Activated T-cell treated with anti-CD3 and anti-CD28 coated beads, Interleukin-2, amount 50 U/mL, for 1 hour (primary cell): ENCODE measurements at places on chromosomes 5 and 9.

- DNase-seq = no peak
These were observed 584.5 kb upstream of the DMAC1 start for GRCh38 chr9:8384091-8384490.

GRCh38 chr5:79795764-79796398 lies 106.2 kb downstream of the CMYA5 start:
- no peak for DNase-seq

DNA sequence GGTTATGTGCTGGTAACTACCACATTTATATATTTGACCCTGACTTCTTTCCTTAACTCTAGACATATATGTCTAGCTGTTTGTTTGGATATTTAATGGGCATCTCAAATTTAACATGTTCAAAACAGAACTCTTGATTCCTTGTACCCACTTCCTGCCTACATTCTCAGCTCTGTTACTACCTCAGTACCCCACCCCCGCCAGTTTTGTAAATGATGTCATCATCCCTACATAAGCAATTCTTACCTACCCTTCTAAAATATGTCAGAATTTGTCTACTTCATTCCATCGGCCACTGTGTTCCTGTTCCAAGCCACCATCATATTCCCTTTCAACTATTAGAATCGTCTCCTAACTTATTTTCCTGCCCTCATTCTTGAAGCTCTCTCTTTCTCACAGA lies 4.8 kb downstream of the RAD50 start:
- no peak for DNase-seq

DNA sequence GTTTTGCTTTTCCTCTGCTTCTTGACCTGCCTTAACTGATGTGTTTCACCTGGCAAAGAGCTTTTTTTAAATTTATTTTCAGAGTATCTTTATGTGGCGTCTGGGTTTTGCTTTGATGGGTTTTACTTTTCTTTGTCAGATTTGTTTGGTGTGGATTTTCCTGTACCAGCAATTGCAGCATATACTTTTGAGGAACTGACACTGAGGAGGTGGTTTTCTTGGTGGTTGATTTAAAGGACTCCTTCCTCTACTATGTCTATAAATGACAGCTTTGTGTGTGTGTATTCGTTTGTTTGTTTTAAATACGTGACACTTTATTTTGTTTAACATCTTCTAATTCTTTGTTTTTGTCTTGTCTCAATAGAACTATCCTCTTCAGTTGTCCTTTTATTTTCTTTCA lies 1071.9 kb upstream of the ARRDC3 start:
- DNase-seq = no peak

GRCh38 chr5:43854697-43855292 lies 251.8 kb downstream of the NNT start:
- no peak for DNase-seq

DNA sequence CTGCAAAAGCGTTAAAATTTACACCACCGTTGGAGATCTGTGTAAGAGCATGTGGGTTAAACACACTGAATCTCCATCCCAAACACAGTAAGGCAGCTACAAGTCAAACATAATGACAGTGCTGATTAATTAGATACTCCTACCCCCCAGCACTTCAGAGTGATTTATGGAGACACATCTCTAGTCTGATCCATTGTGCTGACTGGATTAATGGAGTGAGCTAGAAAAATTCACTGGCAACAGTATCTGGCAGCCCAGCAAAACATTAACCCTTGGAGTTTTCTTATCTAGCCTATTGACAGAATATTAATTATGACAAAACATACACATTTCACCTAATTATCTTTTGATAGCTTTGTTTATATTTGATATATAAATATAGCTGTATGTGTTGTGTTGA lies 188.6 kb upstream of the ISL1 start:
- no peak for DNase-seq

DNA sequence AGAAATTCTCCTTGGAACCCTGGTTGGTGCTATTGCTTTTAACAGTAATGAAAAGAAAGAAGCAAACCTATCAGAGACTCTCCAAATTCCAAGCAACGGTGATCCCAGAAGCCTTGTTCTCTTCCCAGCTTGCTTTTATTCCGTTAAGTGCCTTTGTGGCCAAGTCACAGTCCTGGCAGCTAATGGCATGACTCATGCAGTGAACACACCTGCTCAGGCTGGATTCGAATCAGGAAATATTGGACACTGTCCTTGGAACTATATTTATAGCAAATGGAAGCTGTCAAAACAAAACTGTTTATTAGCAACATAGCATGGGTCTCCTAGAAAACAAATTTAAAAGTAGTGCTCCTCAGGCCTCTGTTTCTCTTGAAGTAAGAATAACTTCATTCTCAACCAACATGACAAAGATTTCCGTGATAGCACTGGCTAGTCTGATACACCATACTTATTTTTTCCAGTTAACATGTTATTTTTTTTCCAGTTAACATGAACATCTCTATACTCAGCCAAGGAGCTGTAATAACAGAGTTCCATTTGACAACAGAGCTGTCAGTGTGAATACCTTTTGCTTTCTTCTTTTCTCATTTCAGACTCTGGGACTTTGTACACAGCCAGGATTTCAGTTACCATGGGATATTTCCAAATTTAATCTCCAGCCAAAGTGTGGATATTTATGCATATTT lies 502.4 kb downstream of the GADD45G start:
- no peak for DNase-seq

DNA sequence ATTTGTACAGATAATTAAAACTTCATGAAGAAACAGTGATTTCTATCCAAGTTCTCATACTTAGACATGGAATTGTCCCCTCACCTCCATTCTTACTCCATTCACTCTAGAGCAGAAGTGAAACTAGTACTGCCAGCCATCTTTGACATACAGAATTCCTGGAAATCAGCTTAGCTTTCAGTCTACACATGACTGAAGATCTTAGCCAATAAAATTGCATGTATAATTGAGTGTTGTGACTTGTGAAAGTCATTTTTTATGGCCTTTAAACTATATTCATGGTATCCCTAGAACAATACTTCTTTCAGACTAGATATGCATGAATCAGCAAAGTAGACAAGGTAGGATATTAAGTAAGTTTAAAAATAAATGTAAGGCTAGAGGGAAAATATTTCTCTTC lies 705.2 kb upstream of the ZNF608 start:
- DNase-seq = no peak

DNA sequence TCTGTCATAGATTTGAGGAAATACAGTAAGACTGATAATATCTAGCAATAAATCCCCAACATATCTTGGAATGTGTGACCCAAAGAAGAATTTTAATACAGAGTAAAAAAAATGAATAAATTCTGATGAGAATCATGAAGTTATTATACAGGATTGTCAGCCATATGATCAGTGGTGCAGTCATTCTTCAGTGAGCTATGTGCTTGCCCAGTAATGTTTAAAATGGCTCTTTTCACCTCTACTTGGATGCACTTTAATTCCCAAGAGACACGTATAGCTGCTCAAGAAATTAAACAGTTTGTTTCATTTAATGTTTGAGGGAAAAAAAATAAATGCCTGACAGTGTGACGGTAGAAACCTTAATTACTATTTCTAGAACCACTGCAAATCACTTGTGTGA lies 215.3 kb upstream of the FAM174A start:
- no peak for DNase-seq

- no peak for DNase-seq
These were observed 27.7 kb downstream of the FST start for GRCh38 chr5:53508125-53508524.

GRCh38 chr5:79845448-79846197 lies 145.4 kb downstream of the MTX3 start:
- DNase-seq = no peak

DNA sequence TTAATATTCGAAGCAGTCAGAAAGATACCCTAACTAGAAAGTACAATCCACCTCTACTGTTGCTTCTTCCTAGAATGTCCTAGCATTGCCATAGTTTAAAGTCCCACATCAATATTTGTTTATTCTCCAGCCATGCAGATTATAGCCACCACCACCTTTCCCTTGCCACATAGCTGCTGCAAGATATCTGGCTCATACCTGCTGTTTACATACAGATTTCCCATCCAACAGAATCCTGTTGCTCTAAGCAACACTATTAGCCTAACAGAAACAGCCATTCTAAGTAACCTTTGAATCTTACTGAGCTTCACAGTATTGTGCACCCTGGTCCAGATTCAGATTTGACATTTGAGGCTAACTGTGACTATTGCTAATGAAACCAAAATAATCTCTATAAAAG lies 45.6 kb downstream of the GNAQ start:
- DNase-seq = no peak

DNA sequence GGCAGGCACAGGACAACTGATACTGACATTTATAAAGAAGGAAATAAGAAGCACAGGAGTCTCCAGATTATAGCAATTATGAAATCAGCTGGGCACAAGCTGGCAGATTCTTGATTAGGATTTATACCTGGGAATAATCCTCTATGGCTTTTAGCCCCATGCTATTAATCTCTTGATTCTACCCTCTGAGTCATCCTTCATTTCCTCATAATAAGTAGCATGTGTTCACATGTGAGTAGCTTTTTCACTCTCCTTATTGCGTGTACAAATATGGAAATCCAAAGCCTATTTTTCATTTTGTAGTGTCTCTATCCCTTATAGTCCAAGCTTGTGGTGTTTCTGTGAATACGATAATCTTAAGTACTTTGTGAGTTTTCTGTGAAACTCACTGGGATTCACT lies 185.0 kb upstream of the PRLR start:
- no peak for DNase-seq

DNA sequence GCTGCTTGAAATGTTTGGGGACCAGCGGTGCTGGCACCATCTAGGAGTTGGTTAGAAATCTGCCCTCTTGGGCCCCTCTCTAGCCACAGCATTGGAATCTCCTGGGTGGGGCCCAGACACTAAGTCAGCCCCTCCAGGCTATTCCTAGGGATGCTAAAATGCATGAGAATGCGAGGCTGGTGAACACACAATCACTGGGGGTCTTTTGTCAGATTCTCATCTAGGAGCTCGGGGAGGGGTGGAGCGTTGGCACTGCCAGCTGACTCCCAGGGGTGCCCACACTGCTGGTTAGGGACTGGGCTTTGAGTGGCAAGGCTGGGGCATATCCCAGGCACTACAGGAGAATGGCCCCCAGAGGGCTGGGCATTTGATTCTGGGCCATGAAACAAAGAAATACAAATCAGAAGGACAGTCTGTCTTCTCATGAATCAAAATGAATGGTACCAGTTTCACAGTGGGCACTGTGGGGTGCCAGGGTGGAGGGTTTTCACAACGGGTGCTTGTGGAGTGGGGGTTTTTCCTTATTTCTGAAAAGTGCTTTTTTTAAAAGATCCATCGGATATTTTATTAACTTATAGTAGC lies 127.8 kb upstream of the RAPGEF1 start:
- DNase-seq = no peak

DNA sequence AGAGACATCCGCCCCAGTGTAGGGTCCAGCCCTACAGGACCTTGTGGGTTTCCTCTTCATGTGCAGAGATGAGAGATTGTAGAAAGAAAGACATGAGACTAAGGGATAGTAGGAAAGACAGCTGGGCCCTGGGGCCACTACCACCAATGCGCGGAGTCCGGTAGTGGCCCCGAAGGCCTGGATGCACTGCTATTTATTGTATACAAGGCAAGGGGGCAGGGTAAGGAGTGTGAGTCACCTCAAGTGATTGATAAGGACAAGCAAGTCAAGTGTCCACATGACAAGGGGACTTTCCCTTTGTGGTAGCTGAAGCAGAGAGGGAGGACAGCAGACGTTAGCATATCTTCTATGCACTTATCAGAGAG lies 6.2 kb upstream of the TMEM141 start:
- DNase-seq = no peak

DNA sequence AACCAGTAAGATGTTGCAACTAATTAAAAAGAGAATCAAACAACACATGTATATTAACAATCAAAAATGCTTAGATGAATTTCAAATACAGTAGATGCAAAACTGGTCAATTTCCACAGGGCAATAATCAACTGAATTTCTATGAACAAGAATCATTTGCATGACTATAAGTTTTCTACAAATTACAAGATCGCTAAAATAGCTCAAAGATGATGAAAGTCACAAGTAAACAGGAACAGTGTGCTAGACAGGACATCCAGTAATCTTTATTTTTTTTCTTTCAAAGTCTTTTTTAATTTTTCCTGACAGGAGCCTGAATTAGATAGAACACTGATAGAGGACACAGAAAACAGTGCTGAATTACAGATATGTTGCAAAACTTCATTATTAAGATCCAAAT lies 608.2 kb upstream of the DAB2 start:
- no peak for DNase-seq

DNA sequence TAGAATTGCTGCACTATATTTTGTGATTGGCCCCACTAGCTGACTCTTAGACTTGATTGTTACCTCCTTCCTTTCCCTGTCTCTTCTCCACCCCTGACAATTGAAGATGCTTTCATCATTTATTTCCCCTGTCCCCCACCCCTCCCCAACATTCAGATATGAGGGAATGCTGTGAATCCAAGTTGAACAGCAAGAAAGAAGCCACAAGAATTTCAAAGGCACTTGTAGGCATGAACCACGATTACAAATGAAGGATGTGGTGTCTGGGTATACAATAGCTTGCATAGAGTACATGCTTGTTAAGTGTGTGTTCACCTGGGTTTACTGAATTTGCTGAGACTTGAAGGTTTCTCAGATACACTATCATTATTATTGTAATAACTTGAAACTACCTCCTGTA lies 78.3 kb upstream of the TRIO start:
- DNase-seq = no peak

GRCh38 chr5:146410272-146410671 lies 36.9 kb upstream of the TCERG1 start:
- no peak for DNase-seq

DNA sequence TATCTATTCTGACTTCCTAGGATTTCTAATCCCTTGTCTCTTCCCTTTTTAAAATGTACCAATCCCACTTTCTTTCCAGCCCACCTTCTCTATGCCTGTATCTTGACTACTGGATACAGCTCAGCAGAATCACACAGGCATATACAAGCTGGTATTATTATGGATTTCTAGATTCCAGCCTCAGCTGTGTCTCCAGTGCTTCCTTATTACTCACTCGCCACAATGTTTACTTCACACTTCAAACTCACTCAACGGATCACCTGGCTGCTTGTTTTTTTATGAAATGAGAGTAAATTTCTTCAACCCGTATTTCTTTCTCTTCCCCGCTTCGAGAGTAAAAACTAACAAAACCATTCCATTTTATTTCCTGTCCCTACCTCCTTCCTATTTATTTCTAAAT lies 38.8 kb downstream of the CWC27 start:
- no peak for DNase-seq

GRCh38 chr5:73121119-73121463 lies 716 bp downstream of the TMEM171 start:
- no peak for DNase-seq

DNA sequence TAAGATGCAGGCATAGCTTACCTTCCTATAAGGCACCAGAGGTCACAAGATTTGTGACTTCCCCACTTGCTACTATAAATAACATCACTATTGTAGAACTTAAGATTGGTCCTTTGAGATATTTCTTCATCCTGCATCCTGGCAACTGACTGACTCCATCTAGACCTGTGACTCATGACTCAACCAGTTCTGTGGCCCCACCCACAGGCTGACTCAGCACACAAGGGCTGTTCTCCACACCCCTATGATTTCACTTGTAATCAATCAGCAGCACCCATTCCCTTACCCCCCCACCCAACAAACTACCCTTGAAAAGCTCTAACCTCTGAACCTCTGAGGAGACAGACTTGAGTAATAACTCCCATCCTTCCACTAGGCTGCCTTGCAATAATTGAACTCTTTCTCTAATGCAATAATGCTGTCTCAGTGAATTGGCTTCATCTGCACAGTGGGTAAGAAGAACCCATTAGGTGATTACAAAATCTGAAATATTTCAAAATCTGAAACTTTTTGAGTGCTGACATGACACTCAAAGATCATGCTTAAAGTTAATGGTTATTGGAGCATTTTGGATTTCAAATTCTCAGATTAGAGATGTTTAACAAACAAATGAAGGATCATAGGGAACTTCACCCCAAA lies 296.7 kb downstream of the ARL15 start:
- DNase-seq = no peak
